ENCODE measurements at places on chromosomes 11 and 22.

- no peak for DNase-seq
Observed at GRCh38 chr11:68776442-68777235, 25.3 kb upstream of the TESMIN start.

DNA sequence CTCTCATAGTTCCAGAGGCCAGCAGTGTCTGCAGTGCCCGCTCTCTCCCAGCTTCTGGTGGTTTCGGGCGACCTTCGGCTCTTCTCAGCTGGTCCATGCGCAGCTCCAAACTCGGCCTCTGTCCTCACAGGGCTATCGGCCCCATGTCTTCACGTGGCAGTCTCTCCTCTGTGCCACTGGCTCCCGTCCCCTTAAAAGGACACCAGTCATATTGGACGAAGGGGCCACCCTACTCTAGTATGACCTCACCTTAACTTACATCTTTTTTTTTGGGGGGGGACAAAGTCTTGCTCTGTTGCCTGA, 13.8 kb downstream of the LTO1 start:
- DNase-seq, result no peak

DNA sequence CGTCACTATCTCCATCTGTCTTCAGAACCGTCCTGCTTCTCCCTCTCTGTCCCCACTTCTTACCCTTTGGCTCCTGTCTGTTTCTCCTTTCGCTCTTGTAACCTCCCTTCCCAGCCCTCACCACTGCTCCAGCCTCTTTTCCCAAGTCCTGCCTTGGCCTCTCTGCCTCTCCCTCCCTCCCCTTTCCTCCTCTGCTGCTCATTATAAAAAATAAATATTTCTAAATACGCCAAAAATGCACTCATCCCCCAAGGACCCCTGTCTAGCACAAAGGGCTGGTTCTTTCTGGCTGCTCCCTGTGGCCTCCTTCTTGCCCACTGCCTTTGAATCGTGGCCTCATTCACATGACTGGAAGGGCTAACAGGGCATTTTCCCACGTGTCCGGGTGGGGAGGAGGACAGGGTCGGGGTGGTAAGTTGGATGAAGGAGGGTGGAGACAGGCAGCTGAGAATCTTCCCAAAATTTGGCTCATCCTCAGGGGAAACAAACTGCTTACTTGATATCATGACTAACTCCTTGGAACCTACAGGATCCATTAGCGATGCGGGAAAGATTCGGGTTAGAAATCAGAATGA, 26.4 kb upstream of the OAF start:
- no peak for DNase-seq

- DNase-seq, result no peak
Observed at GRCh38 chr11:19874266-19874665, 161.6 kb downstream of the NAV2 start.

DNA sequence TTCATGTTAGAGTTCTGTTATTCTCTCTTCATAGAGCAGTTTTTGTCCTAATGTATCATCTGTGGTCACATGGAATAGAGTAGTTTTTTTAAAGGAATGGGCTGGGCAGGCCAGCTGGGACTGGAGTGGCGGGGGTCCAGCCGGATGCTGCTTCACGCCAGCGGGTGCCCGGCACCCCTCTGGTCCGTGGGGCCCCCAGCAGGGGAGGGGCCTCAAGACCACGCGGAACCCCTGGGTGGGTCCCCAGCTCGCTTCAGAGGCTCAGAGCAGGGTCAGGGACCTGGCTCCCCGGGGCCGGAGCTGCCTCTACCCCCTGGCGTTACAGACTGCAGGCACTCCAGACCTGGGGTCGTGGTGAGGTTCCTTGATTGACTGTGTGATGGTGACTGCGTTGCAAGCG, 159.1 kb upstream of the HSD17B12 start:
- no peak for DNase-seq

DNA sequence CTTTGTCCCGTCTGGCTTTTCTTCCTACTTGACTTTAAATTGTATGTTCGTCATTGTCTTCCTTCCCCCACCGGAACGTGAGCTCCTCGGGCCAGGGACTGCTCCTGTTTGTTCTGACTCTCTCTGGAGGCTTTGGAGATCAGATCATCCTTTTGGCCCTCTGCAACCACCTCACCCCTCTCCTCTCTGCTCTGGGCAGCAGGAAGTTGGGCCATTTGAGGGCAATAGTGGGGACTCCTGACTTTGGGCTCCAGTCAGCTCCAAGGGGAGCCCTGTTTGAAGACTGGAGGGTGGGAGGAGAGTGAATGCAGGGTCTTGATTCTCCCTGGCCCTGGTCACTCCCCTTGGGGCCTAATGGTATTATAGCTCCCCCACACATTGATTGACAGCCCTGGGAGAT, 186.3 kb upstream of the B3GAT1 start:
- DNase-seq, result no peak

DNA sequence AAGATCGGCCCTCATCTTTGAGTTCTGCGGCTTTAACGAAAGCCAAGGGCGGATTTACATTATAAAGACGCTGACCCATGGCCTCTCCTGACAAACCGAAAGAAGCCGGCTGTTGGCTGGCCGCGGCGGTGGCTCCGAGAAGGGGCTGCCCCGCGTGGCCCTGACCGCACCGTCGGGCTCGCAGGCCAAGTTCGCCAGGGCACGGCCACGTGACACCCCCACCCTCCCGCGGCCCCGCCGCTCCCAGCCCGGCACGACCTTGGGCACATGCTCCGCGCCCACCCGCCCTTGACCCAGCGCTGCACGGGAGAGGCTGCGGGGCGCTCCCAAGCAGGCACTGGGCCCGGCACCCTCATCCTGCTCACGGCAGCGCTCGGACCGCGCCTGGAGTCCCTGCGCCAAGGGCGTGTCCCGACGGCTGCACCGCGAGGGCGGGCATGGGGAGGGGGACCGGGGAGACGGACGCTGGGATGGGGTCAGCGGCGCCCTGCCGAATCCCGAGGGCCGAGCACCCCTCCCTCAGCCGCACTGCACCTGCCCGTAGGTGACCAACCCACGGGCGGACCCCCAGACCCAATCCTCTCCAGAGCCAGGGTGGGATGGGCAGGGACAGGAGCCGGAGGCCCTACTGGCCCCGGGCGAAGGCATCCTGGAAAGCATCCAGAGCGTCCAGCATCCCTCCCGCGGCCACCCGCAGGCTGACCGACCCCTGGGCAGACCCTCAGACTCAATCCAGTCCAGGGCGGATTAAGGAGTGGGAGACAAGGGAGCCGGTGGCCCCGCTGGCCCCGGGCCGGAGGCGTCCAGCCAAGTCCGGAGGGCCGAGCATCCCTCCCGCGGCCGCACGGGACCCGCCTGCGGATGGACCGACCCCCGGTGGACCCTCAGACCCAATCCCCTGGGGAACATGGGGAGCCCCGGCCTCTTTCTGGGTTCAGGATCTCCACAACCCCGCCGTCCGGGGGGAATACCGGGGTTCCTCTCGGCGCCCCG, 759 bp downstream of the CPT1A start:
- DNase-seq, result no peak

GRCh38 chr22:44500599-44500998, 2.6 kb upstream of the RTL6 start:
- no peak for DNase-seq

DNA sequence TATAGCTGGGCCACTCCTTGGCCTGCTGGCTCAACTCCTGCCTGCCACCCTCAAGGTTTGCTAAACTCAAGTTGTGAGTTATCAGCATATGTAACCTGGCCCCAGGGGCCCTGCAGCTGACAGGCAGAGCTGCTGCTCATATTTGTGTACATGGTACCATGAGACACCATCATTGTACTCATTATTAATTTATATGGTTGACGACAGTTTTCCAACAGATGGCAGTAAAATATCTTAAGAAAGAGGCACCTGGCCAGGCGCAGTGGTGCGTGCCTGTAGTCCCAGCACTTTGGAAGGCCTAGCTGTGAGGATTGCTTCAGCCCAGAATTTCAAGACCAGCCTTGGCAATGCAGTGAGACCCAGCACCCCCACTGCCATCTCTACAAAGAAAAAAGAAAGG, 11.4 kb upstream of the DENND5A start:
- DNase-seq, result no peak

DNA sequence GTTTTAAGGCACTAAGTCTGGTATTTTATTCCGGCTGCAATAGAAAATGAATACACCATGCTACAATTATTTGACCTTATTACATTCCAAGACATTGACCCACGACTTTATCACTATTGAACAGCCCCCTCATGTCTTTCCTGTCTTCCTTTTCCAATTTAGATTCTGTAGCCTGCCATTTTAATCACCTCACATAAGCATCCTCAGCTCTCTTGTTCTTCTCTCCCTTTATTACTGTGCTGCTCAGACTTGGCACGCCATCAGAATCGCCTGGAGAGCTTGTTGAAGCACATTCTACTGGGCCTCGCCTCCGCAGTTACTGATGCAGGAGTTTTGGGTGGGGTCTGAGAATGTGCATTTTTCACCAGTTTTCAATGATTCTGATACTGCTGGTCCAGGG, 38.7 kb upstream of the SWAP70 start:
- no peak for DNase-seq

DNA sequence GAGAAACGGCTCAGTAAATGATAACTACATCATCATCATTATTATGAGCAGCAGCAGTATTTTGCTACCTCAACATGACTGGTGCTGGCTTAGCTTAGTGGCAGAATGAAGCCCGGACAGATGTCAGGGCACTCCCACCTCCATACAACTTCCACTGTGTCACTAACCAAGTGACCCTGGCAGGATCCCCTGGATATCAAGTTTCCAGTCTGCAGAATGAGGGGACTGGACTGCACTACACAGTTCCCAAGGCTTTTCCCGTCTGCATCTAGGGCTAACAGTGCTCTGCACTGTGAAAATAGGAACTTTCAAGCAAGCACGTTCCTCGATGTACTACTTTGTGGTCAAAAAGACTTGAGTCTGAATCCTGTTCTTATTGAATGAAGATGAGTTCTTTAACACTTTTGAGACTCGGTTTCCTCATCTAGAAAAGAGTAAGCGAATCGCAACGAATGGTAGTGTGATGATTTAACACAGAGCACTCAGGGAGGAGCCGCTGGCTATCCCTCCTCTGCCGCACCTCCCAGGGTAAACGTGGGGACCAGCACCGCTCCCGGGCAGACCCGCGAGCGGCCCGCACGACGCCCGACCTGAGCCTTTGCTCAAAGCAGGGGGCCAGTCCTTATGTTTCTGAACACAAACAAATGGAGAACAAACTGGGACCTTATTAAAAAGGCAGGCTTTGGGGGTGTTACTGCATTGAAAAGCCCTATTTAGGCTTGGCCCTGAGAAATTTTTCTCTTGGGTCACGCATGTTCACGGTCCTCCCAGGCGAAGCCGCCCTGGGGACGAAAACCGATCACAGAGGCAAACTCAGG, 910 bp downstream of the CLTCL1 start:
- no peak for DNase-seq

GRCh38 chr11:124834526-124835180, 30.6 kb upstream of the ROBO3 start:
- DNase-seq, result no peak

DNA sequence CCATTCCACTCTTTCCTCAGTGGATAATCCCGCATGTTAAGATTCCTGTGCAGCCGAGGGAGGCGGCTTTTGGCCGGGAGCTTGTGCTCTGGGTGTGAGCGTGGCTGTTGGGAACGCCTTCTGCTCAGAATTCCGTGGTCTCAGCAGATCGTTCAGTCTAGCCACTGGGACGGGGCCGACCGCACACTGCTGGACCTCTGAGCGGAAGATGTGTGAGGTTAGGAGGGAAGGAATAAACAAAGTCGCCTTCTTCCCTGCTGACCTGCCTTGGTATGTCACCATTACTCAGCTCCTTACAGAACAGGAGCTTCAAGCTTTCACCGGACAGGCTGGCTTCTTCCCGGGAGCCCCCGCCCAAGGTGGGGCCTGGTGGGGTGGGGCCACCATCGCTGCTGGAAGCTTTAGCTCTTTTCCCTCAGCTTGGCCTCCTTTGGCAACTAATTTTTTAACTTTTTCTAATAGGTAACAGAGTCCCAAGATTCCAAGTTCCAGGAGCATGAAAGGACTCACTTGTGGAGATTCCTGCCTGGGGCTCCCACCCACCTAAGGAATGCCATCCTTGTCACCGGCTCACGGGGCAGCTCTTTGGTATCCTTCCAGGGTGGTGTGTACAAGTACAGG, 22.5 kb upstream of the SEPTIN5 start:
- DNase-seq, result no peak

GRCh38 chr11:36899800-36900199, 301.8 kb upstream of the RAG2 start:
- no peak for DNase-seq

DNA sequence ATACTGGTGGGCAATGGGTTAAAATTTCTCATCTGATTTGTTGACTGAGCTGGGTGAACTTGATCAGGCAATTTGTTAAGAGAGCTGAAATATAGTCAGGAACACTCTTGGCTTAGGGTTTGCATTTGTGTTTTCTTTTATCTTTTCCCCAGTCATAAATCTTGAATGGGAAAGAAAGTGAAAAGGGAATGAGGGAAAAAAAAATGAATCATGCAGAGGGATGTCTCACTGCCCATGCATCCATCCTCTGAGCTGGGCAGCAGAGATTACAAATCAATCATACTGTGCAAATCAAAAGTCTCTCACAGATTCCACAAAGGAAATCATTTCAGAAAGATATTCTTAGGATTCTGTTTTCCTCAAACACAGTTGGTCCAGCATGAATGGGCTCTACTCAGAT, 174.2 kb upstream of the MPPED2 start:
- no peak for DNase-seq

GRCh38 chr11:84924154-84924692, 702.9 kb downstream of the DLG2 start:
- DNase-seq, result no peak

GRCh38 chr11:127340438-127340837, 339.9 kb upstream of the KIRREL3 start:
- DNase-seq, result no peak

GRCh38 chr22:31893460-31893859, 50.9 kb upstream of the YWHAH start:
- DNase-seq, result no peak

DNA sequence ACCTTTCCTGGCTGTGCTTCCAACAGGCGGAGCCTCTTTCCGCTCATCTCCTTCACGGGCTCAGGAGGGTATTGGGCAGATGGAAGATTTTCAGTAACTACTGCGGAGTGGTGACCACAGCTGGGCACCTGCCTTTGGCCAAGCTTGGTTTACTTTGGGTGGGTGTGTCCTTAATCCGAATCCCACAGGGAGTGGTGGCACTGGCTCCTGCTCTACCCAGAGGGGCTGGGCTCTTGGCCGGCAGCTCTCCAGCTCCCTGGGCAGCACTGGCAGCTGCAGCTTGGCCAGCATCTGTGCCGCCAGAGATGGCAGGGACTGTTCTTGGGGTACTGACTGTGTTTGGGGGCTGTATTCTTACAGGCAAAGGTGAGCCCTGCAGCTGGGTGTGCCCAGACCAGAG, 29.8 kb downstream of the BID start:
- DNase-seq, result no peak

- no peak for DNase-seq
Observed at GRCh38 chr11:952406-953385, 27.0 kb downstream of the AP2A2 start.

- DNase-seq, result no peak
Observed at GRCh38 chr11:66292543-66293332, 1.0 kb downstream of the TMEM151A start.

DNA sequence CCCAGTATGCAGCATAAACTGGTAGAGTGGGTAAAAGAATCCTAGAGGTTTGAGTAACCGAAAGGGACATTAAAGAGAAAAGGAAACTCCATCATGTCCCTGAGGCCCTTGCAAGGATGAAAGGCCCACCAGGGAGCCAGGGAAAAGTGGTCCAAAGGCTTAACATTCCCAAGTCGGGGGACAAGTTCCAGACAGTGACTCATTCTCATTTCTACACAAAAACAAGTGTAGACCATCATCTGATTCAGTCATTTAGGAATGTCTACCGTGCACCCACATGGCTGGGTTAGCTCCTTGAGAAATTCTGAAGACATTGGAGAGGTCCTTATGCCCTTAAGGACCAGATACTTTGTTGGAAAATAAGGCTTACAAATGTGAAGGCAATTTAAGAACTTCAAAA, 4.8 kb upstream of the NOX4 start:
- no peak for DNase-seq

All from stimulated activated CD4-positive, alpha-beta T cell treated with anti-CD3 and anti-CD28 coated beads, Interleukin-12 subunit alpha, Interleukin-12 subunit beta, amount 100 ng/mL, for 48 hours (primary cell).